Right ventricle myocardium inferior (tissue), 1 donor: ENCODE measurements at places on chromosomes 12 and 14. TPM values are rescaled to one million over a fixed set of nuclear protein-coding genes. Genes with fewer than 3 reads are reported as not detected.

AJUBA gene
- total RNA-seq: 13.1 TPM

STYK1 gene
- total RNA-seq: not detected

FOXM1 gene
- 1.2 TPM for total RNA-seq

ACVRL1 gene
- 49.6 TPM for total RNA-seq

ZNF219 gene
- total RNA-seq: 49.4 TPM

TPPP2 gene
- total RNA-seq: 1.1 TPM

EIF5 gene
- 252 TPM for total RNA-seq

GIT2 gene
- total RNA-seq: 47.1 TPM

BEGAIN gene
- total RNA-seq: 0.68 TPM

CLEC6A gene
- total RNA-seq: not detected

EMP1 gene
- 129 TPM for total RNA-seq

TAS2R31 gene
- total RNA-seq: 0.41 TPM

CAPZA3 gene
- total RNA-seq: not detected

SMCO2 gene
- not detected for total RNA-seq

VWF gene
- total RNA-seq: 244 TPM

IRAK3 gene
- 5.0 TPM for total RNA-seq

KLHDC1 gene
- total RNA-seq: 7.1 TPM

TMEM132D gene
- not detected for total RNA-seq

SRRM4 gene
- 0.43 TPM for total RNA-seq

SOAT2 gene
- total RNA-seq: not detected

LRRK2 gene
- total RNA-seq: 8.4 TPM

TSPAN19 gene
- 0.49 TPM for total RNA-seq

HSP90AA1 gene
- 484 TPM for total RNA-seq

HOTAIR gene
- total RNA-seq: not detected

SLC25A47 gene
- total RNA-seq: not detected

CLEC4D gene
- total RNA-seq: 0.11 TPM

BICDL1 gene
- 0.87 TPM for total RNA-seq

C14orf180 gene
- 40.0 TPM for total RNA-seq

ADAM21 gene
- total RNA-seq: 0.38 TPM

AMN gene
- total RNA-seq: 0.14 TPM

BCL2L14 gene
- not detected for total RNA-seq

GPR65 gene
- total RNA-seq: 0.62 TPM

KRT4 gene
- total RNA-seq: not detected

RAD51AP1 gene
- 1.5 TPM for total RNA-seq

NPFF gene
- total RNA-seq: not detected

CELA1 gene
- not detected for total RNA-seq

HOXC11 gene
- not detected for total RNA-seq

TPI1 gene
- 832 TPM for total RNA-seq

SDSL gene
- total RNA-seq: 8.5 TPM

SSPN gene
- 49.8 TPM for total RNA-seq

EFS gene
- total RNA-seq: 4.0 TPM

ST8SIA1 gene
- 3.6 TPM for total RNA-seq

KRT71 gene
- total RNA-seq: not detected

SERPINA9 gene
- not detected for total RNA-seq

GLIPR1L1 gene
- total RNA-seq: not detected

GOLGA5 gene
- 18.9 TPM for total RNA-seq

MPHOSPH9 gene
- 21.3 TPM for total RNA-seq
